ENCODE measurements at places on chromosomes 6 and 20.
A peak's percentile ranks its signal among the peaks of the same experiment; 100 is the strongest.

DNA sequence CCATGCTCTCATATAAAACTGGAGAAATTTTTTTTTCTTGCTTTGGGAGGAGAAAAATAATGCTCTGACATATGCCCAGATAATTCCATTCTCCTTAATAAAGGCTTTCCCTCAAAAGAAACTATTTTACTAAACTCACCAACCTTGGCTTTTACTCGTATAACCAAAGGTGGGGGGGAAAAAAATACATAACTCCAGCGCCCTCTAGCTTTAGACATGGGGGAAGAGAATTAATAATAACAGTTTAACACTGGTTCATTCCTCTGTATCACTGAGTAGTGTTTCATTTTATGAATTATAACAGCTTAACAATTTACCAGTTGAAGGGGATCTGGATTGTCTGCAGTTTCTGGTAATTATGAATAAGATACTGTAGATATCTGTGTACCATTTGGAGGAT lies 1226.1 kb downstream of the GRIK2 start:
- peak; percentile 14 for DNase-seq

DNA sequence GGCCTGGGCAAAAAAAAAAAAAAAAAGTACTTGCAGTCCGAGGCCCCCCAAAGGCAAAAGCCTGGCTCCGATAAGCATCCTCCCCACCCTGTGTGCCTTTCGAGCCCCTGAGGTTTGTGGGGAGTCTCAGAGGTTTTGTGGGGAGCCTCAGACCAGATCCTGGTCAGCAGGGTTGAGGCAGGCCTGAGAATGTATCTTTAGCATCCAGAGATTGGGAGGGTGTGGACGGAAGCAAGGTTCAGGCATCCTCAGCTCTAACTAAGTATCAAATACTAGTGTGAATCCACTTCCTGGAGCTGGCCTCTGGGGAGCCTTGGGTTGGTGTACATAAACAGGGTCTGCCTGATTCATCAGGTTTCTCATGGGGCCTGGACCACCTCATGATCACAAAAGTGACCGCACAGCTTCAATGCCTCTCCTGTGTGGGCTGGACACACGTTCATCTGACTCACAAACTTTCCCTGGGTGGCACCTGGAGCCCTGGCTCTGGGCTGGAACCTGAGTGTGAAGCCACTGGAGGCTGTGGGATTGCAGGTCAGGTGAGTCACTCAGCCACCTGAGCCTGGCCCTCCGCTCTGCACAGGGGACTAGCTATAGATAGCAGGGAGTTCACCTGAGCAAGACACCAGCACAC lies 24.4 kb downstream of the PCMTD2 start:
- no peak for DNase-seq

DNA sequence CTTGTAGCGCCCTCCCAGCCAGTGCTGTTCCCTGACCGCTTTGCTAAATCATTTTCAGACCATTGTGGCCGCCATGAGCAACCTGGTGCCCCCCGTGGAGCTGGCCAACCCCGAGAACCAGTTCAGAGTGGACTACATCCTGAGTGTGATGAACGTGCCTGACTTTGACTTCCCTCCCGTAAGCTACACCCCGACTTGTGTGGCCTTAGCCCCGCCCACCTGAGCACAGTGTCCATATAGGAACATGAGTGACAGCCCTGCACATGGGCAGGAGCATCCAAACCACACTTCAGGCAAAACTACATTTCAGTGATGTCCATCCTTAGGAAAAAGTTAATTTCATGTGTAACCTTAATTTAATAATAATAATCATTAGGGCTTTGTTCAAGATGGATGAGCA lies 51.1 kb downstream of the GNAS start:
- DNase-seq: no peak

GRCh38 chr6:53294095-53294494 lies 54.7 kb downstream of the ELOVL5 start:
- DNase-seq: peak; percentile 47

DNA sequence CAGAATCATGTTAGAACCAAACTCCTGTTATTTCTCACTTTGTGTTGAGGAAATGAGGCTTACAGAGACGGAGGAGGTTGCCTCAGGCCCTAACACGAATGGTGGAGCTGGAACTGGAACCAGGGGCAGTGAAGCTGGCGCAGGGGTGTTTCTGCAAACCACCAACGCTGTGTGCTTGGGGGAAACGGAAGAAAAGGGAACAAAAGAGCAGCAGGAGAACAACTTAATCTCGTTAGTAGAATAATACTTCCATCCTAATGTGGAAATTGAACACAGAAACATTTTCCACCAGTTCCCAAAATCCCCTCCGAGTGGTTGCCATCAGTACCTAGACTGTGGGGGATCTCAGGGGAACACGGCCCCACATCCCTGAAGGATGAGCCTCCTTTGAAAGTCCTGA lies 103.4 kb upstream of the FRMD1 start:
- no peak for DNase-seq

GRCh38 chr6:81838724-81839426 lies 86.4 kb upstream of the TENT5A start:
- no peak for DNase-seq

- no peak for DNase-seq
Observed at GRCh38 chr6:166493427-166494100, 92.9 kb downstream of the RAMACL start.

DNA sequence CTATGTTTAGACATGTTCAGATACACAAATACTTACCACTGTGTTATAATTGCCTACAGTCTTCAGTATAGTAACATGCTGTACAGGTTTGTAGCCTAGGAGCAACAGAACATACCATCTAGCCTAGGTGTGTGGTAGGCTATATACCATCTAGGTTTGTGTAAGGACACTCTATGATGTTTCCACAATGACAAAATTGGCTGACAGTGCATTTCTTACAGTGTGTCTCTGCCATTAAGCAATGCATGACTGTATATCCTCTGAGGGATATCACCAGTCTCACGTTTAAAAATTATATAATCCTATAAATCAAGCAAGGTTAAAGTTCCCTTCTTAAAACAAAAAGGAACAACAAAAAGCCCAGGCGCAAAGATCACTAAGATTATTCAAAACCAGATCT lies 352.2 kb downstream of the BTBD9 start:
- no peak for DNase-seq

- no peak for DNase-seq
Observed at GRCh38 chr6:5556011-5556410, 294.7 kb downstream of the FARS2 start.

DNA sequence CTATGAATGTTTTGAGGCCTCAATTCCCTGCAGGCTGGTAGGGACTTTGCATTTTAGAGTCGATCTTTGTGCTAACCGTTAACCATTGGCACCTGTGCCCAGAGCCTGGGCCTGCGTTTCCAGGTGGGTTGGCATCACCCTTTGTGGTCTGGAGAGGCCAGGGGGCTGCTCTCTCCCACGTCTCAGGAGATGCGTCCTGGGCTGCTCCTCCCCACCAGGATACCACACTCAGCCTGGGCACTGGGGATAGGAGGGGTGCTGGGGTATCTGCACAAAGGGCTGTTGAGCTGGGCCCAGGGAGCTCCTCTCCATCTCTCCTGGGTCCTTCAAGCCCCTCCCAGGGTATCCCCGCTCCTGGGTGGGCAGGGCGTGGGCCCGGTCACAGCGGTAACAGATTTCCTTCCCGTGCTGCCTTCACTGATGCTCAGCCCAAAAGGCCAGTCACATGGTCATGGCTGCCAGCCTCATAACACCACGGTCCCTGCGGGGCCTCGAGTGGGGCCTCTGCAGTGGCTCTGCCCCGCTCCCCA lies 266.2 kb downstream of the TAF4 start:
- no peak for DNase-seq

- DNase-seq: no peak
Observed at GRCh38 chr6:18725449-18725848, 338.3 kb downstream of the RNF144B start.

DNA sequence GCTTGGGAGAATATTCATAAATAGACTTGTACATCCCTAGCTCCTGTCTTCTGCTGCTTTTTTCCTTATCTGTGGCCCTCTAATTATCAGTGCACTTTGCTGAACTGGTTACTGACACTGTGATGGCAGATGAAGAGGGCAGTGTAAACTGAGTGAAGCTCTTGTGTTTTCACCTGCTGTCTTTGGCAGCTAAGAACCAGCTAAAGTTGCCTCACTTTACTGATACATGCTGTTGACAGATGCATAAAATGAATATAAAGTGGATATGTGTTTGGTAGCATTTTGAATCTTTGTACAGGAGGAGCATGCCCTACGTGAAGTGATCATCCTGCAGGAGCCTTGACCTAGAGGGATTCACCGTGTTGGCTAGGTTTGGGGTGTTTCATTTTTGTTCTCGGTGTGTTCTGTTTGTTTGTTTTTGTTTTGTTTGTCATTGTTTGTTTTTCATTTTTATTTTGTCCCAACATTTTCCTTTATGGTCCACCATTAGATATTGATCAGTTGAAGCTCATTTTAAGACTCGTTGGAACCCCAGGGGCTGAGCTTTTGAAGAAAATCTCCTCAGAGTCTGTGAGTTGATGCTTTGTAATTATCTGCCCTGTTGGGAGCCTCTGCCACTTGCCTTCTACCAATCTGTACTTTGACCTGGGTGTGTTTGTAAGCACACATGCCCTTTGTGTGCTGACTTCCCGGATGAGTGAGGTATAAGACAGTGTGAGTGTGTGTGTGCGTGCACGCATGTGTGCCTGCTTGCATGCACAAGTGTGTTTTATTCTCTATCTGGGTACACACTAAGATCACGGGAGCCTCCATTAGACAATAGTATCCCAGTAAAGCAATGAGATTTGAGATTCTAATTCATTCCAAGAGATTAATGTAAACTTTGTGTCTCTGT lies 34.6 kb upstream of the MAPK13 start:
- DNase-seq: no peak

- peak; percentile 90 for DNase-seq
Observed at GRCh38 chr6:162849269-162849668, 121.5 kb downstream of the PACRG start.

- DNase-seq: no peak
Observed at GRCh38 chr6:109853951-109854350, 124.2 kb upstream of the GPR6 start.

- DNase-seq: no peak
Observed at GRCh38 chr6:161366301-161366923, 92.6 kb upstream of the AGPAT4 start.

- DNase-seq: peak; percentile 84
Observed at GRCh38 chr6:27871924-27872638, 40.1 kb downstream of the OR2B2 start.

GRCh38 chr6:161667957-161668356 lies 394.1 kb upstream of the AGPAT4 start:
- no peak for DNase-seq

DNA sequence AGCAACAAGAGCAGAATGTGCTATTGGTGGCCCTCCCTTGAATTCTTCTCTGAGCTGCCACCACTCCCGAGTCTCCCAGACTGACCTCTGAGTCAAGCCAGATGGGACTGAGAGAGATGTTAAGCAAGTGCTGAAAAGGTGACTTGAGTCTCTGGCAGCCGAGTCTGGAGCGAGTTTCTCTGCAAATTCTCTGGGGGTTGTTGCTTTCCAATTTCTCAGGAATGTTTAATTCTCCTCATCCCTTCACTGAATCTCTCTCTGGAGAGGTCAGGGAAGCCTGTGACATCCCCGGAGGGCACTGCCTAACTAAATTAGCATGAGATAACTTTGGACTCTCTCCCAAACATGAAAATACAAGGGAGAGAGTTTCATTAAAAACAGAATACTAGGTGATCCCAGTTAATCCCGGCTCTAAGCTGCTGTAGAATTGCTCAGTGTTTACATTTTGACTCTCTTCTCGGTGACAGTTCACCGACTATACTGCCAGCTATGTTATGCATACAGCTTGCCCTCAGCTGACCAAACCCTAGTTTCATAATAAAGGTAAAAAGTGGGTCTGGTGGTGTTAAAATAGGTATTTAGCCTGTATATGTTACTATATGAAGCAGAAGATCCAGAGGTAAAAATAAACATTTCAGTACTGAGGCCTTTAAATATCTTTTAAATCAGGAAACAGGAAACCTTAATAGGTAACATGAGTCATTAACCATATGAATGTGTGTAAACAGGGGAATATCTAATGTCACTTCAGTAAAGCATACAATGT lies 157.9 kb downstream of the FOXC1 start:
- peak; percentile 42 for DNase-seq

DNA sequence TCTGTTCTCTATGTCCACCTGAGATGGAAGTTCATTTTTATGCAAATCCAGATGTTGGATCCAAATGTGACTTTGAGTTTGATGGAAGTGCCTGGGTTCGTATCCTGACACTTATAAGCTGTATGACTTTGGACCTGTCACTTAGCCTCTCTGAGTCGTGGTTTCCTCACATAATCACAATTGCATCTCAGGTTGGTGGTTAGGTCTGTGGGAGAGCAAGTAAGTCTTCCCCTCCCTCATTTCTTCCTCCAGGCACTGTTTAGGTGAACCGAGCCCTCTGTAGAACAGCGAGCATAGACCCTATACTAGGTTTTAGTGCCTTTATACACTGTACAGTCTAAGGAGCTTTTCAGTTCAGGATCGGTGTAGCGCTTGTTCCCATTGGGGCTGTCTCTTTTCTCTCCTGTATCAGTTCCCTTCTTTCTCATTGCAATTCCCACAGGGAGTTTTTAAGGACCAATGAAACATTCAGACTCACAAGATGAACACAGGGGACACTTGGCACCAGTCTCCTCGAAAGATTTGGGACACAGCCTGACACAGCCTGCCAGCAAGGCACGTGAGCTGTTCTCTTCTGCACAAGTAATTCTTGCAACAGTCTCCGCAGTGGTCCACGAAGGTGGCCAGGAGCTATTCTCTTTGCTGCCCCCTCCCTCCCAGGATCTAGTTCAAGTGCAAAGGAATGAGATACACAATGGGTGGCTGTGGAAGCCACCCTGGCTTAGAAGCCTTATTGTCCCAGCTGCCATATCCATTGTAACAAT lies 11.8 kb downstream of the TOX2 start:
- no peak for DNase-seq

DNA sequence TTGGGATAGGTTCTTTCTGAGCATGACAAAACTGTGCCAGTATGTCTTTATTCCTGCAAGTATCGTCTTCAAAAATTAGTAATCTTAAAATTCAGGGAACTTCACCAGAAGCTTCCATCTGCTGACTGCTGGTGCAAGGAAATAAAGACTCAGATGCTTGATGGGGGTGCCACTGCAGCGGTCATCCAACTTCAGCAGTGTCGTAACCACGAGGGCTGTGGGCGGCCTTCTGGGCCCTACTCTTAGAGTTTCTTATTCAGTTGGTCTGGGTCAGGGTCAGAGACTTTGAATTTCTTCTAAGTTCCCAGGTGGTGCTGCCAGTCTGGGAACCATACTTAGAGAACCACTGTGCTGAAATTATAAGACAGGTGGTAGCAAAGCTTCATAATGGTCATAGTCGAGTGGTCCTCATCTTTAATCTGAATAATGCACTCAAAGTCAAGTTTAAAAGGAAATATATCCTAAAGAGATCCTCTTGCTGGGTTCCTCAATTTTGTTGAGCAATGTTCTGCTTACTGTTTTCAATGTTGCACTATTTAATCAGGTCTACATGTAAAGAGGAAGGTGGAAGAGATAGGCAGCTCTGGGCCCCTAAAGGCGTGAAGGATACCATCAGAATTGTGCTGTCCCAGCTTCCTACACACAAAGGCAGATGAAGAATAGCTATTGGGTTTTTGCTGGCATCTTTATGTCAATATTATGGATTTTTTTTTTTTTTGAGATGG lies 165.4 kb upstream of the GMDS start:
- no peak for DNase-seq
